ENCODE measurements at places on chromosomes 3 and 15.

GRCh38 chr3:47406762-47407149 is 25.9 kb downstream of the PTPN23 start:
- no peak for DNase-seq

- peak; percentile 5 for DNase-seq
Observed at GRCh38 chr3:154758109-154758868, 321.8 kb upstream of the MME start.

- no peak for DNase-seq
Observed at GRCh38 chr3:60798456-60798855, 452.8 kb downstream of the FHIT start.

GRCh38 chr3:139610886-139611285 is 66.9 kb downstream of the NMNAT3 start:
- no peak for DNase-seq

DNA sequence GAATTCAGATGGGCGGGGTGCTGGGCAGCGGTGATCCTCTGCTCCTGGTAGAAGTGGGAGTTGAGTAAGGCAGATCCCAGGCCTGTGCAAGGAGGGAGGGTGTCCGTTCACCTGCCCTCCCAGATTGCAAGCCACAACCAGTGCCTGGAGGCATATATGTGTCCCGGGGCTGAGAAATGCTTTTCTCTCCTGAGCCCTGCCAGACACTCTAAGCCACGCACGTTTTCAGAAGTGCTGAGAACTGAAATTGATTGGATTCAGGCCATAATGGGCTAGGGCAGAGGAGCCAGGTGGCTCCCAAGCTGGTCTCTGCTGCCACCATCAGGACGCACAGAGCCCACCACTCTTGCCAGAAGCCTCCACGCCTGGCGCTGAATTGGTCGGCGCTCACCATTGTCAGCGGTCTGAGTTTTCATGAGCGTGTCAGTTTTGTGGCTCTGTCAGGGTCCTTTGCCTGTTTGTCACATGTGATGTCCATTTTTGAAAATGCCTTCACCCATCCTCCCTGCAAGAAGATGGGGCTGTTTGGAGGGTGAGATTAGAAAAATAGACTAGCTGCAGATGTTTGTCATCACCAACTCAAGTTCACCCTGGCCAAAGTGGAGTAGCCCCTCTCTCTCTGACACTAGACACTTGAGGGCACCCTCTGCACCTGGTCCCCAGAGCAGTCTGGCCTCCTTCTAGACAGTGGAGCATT is 15.4 kb upstream of the BFSP2 start:
- peak; percentile 82 for DNase-seq

DNA sequence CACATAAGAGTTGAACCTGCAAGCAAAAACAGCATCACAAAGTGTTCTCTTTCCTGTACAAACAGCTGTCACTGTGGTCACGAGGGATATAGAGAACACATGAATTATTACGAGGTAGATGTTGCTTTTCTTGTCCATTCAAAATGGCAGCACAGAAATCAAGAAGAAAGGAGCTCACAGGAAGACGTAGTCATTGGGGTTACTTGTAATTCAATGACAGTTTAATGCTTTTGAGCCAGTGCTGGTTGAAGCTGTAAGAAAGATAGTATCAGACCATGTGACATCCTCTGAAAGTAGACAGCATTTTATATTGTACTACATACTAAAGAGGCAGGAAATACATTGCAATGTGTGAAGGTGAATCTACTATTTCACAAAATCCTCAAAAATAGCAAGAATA is 140.4 kb downstream of the ABI3BP start:
- DNase-seq = no peak

GRCh38 chr3:99646107-99646435 is 7.7 kb downstream of the COL8A1 start:
- DNase-seq = no peak

GRCh38 chr3:140093742-140094141 is 158.8 kb downstream of the CLSTN2 start:
- peak; percentile 68 for DNase-seq

DNA sequence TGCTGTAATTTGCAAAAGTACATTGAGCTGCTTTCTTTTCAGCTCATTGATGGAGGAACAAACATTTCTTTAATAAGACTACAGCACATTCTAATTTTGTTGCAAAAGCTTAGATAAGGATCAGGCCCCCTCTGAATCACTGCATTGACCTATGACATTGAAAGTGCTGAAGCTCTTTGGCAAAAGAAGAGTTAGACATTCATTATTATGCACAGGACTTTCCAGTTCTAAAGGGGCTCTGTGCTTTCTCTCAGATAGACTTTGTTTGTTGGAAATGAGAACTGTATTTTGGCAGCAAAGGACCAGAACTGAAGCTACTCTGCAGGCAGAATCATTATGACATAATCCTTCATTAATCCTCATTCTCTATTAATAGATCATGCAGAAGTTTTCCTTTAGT is 252.9 kb upstream of the SOX2 start:
- no peak for DNase-seq

DNA sequence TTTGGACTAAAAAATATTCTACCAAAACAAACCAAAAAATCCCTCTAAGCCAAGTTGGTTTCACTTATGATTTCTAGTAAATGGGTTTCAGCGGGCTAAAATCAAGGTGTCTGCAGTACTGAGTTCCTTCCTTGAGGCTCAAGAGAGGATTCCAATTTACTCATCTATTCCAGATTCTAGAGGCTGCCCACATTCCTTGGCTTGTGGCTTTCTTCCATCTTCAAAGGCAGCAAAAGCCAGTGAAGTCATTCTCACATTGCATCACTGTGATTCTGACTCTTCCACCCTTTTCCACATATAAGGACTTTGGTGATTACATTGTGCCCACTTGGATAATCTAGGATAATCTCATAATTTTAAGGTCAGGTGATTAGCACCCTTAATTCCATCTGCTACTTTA is 48.1 kb downstream of the DPPA2 start:
- DNase-seq = no peak

DNA sequence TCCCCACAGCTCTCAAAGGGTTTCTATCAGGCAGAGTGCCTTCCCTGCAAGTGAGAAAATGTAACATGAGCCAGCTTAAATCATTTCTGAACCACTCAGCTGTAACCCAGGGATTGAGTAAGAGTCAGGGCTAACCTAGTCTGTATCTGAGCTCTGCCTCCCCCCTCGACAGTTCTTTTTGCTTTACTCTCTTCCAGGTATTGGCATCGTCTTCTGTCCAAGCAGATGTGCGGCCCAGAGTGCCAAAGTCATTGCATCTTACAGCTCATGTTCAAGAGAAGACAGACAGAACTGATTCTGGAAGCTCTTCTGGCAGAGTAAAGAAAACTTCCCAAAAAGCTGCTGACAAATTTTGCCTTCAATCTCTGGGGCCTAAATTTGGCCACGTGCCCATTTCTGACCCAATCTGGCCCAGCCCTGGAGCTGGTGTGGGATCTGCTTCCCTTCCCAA is 74.8 kb downstream of the ABHD5 start:
- DNase-seq = no peak

DNA sequence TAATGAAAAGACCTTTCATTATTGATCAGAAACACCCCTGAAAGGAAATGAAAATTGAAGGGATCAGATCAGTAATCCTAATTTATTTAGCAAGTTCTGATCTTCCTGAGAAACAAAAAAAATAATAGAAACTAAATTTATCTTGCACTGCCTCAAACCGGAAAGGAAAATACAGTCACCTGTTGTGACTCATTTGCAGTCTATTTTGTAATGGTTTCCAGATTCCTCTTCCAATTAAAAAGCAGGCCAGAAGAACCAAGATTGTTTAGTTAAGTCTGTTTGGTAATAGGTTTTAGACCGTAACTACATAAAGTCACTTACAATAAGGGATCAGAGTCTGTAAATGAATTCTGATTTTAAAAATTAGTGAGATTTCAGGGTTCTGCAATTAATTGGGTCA is 49.7 kb upstream of the ATOSA start:
- DNase-seq = no peak

DNA sequence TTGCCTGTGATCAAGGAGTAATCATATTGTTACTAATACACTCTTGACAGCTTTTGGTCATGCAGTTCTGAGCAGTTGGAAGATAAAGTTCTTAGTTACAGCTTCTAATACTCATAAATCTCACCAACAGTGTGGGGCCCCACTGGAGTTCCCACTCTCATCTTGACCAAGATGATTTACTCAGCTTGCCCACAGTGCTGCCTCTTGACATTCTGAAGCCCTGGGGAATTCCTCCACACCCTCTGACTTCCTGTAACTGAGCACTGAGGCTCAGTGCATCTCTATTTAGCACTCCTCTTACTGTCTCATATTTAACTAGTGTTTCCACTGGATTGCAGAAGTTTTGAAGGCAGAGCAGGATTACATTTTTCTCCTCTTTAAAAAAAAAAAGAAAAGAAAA is 1.9 kb upstream of the ARL6IP5 start:
- DNase-seq = no peak

- no peak for DNase-seq
Observed at GRCh38 chr3:359672-360071, 163.1 kb downstream of the CHL1 start.

DNA sequence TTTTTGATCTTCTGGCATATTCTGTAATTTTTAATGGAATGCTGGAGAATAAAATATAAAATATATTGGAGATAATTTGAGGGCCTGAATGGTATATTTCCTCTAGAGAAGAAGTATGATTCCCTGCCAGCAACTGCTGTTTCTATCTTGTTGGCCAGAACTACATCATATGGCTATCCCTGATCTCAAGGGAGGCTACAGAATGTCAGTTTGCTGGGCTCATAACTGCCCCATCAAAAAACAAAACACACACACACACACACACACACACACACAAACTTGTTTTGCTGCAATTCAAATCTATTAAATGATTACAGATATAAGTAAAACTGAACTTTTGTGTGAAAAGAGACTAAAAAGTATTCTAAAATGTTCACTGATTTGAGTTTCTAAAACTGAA is 51.0 kb downstream of the RASA2 start:
- DNase-seq = no peak

- DNase-seq = no peak
Observed at GRCh38 chr15:76299786-76300185, 11.5 kb downstream of the ETFA start.

DNA sequence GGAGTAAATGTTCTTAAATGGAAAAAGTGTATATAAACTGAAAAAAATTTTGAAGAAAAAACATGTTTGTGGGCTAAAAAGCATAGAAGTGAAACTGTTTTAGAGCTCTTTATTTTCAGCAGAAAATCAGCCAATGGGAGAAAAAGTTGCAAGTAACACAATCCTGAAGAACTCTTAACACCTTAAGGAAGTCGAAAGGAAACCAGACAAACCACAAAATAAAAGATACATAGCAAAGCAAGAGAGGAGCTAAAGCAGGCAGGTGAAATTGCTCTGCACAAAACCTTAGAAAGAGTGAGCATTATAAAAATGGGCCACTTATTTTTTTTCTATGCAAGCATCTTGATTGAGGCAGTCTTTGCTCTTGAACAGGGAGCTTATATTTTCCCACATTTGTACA is 300.5 kb downstream of the RAP2B start:
- no peak for DNase-seq

- no peak for DNase-seq
Observed at GRCh38 chr15:75620841-75621391, 4.6 kb downstream of the SNUPN start.

DNA sequence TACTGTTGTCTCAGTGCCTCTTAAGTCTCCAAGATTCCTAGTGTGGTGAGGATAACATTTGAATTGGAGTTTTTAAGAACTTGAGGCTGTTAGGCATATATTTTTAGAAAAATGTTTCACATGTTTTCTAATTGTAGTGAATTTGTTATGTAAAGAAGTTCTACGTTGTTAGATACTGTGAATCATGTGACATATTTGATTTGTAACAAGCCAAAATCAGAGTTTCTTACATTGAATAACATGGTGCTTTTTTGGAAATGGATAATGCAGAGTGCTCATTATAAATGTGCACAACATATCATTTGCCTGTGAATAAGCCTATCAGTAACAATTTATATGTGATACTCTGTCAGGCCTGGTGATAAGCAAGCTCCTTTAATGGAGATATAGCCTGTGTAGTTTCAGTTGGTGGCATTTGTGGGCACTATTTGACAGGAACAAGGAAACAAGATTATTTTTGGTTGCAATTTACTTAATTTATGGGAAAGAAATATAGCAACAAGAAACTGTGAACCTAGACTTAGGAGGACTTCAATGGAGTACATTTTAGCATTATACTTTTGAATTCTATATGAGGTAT is 328.8 kb downstream of the ARPP21 start:
- no peak for DNase-seq

DNA sequence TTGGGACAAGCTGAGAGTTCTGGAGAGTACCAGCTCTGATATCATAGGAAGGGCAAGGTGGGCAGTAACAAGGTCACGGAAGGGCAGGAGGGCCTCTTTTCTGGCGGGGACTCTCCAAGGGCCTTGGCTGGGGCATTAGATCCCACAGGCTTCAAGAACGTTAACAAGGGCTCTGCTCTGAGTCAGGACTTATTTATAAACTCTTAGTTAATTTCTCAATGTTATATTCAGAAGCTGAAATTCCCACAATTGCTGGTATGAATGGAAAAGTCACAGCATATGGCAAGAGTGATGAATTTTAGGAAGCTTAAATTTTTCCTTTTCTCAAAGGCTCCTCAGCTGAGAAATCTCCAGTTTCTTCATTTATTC is 320.2 kb upstream of the TBC1D5 start:
- DNase-seq = no peak

DNA sequence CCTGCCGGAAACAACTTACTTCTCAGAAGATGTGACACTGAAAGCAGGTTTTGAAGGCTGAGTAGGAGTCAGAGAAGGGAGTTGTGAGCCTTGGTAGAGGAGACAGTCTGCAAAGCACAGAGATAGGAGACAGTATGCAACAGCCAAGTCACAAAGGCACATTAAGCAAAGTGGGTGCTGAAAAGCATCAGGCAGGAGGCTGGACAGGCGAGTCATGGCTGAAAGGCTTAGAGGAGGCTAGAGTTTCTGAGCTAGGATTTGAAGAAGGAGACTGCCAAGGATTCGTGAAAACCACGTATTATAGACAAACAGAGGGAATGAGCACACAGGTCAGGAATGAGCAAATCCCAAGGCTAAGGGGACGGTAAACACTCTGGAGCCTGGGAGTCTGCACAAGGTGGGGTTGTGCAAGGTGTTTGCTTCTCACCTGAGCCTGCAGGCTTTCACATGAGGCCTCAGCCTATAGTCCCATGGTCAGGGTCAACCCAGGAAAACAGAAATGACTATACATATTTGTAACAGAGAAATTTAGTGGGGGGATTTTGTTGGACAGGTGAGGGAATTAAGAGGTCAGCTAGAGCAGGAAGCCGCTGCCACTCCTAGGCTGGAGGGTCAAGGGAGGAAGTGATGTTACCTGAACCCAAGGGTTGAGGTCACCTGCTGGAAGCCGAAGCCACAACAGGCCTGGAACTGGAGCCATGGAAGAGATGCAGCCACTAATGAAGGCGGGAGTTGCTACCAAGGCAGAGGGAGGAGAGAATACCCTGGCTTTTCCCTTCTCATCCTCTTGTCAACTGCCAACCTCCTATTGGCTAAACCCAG is 23.1 kb upstream of the TRIM71 start:
- DNase-seq = no peak

GRCh38 chr3:29853841-29854397 is 573.0 kb downstream of the RBMS3 start:
- DNase-seq = no peak

Data from COR-L47 (cell line).